ENCODE measurements at places on chromosomes 13 and 19. TPM values are rescaled to one million over a fixed set of nuclear protein-coding genes. Genes with fewer than 3 reads are reported as not detected.

The CEACAM20 gene
- polyA plus RNA-seq, result not detected

The PROZ gene
- polyA plus RNA-seq, result not detected

The VSTM2B gene
- not detected for polyA plus RNA-seq

The SIGLECL1 gene
- not detected for polyA plus RNA-seq

The PNMA8C gene
- polyA plus RNA-seq, result 0.01 TPM

The C19orf38 gene
- polyA plus RNA-seq, result 0.66 TPM

GRCh38 chr19:10126213-10126639 lies 6.5 kb upstream of the EIF3G start:
- H3K27ac ChIP-seq, result no peak overlapping the region
- H3K36me3 ChIP-seq, result no peaks in the 10 kb centered on the region
- H3K4me1 ChIP-seq, result peaks cover 14% of the 10 kb centered on the region
- H3K27me3 ChIP-seq, result no peaks in the 10 kb centered on the region

DNA sequence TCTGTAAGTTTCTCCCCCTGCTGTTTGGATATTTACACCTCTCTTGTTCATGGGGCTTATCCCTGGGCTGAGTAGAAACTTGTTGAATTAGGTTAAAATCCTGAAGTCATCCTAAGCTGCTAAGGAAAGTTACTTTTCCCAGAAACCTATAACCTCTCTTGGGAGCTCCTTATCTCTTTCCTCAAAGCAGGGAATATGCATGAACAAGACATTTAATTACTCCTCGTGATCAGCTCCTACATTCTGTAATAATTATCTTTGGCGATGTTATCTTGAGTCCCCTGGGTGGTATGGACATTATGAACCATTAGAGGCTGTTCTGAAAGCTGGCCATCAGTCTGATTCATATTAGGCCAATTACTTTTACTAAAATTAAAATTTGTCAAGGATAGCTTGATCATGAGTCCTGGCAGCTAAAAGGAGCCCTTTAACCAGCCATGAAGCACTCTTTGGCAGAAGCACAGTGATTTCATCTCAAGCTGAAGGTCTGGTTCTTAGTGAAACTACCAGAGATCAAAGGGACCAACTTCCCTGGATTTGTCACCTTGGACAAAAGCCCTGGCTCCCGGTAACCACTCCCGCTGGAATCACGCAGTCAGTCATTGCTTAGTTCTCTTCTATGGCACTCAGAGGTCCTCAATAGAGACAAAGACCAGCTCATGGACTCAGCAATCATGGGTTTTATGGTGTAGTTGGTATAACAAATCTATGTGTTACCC lies 811.8 kb downstream of the UQCRFS1 start:
- no peaks in the 10 kb centered on the region for H3K4me1 ChIP-seq
- no peak overlapping the region for H3K4me3 ChIP-seq
- H3K27me3 ChIP-seq, result peaks cover 29% of the 10 kb centered on the region

DNA sequence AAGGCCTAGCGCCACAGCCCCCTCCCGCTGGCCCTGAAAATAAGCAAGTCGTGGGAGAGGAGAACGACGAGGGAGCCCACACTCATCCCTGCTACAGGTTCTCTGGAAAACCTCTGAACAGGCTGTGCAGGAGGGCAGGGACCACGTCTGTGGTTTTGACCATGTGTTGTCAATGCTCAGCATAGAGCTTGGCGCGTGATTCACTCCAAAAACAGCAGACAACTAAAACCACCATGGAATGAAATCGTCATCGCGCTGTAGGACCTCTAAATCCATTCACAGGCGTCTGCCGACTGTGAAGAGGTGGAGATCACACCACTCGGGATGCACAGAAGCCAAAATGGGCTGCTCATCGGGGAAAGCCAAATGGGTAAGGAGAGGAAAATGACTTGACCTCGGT lies 121.3 kb downstream of the COL4A1 start:
- no peak for DNase-seq
- no peak overlapping the region for H3K27ac ChIP-seq
- H3K4me3 ChIP-seq, result no peak overlapping the region
- H3K27me3 ChIP-seq, result no peaks in the 10 kb centered on the region

GRCh38 chr19:49065905-49066512 lies 1.4 kb upstream of the NTF4 start:
- peaks cover 72% of the 10 kb centered on the region for H3K27me3 ChIP-seq
- no peak overlapping the region for H3K4me3 ChIP-seq
- H3K36me3 ChIP-seq, result no peaks in the 10 kb centered on the region
- no peak for DNase-seq

DNA sequence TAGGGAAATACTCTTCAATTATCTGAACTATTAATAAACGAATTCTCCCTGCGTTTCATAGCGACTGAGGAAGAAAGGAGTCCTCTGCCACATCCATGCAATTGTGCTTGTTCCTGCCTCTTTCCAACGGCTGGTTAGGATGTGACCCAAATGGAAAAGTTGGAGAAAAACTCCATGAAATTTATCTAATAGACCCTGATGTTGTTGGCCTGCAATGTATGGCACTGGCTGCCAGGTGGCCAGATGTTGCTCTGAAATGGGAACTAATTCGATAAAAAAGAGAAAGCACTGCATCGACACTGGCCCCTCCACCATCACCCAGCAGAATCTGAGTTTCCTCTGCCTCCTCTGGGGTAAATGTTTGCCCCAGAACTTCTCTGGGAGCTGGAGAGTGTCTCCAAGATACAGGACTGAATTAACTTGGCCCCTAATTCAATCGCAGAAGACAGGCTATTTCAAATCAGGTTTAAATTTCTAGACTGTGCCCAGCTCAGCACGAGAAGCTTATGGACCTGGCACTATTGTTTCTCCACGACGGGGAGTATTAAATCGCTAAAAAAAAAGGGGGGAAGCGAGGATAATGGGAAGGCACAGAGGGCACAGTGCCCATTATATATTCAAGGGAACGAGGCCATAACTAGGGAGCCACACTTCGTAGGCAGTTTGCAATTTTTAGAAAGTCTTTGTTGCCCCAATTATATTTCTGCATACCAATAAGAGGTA lies 103.9 kb downstream of the ZIC5 start:
- H3K27me3 ChIP-seq, result no peaks in the 10 kb centered on the region
- H3K4me1 ChIP-seq, result no peaks in the 10 kb centered on the region
- DNase-seq, result no peak

- no peaks in the 10 kb centered on the region for H3K36me3 ChIP-seq
- H3K27ac ChIP-seq, result no peak overlapping the region
- no peak for DNase-seq
- H3K4me3 ChIP-seq, result no peak overlapping the region
Measured at GRCh38 chr13:65985612-65986011, 1244.5 kb downstream of the PCDH9 start.

GRCh38 chr19:21604351-21604926 lies 99.0 kb downstream of the ZNF429 start:
- peak overlapping the region; percentile 82 for H3K27ac ChIP-seq
- no peaks in the 10 kb centered on the region for H3K36me3 ChIP-seq
- peak overlapping the region; percentile 56 for H3K4me3 ChIP-seq
- H3K27me3 ChIP-seq, result no peaks in the 10 kb centered on the region

- H3K4me1 ChIP-seq, result peaks cover 12% of the 10 kb centered on the region
- no peak for DNase-seq
- no peaks in the 10 kb centered on the region for H3K36me3 ChIP-seq
- no peak overlapping the region for H3K4me3 ChIP-seq
- no peak overlapping the region for H3K27ac ChIP-seq
Measured at GRCh38 chr13:102771298-102772041, 2.1 kb downstream of the TEX30 start.

- no peak overlapping the region for H3K4me3 ChIP-seq
- no peak overlapping the region for H3K27ac ChIP-seq
- DNase-seq, result no peak
Measured at GRCh38 chr19:7744199-7744786, 3.0 kb downstream of the CD209 start.

- H3K27ac ChIP-seq, result no peak overlapping the region
- no peaks in the 10 kb centered on the region for H3K36me3 ChIP-seq
- H3K27me3 ChIP-seq, result no peaks in the 10 kb centered on the region
- H3K4me3 ChIP-seq, result no peak overlapping the region
- DNase-seq, result no peak
- H3K4me1 ChIP-seq, result no peaks in the 10 kb centered on the region
Measured at GRCh38 chr13:42876270-42876714, 94.9 kb downstream of the FAM216B start.

DNA sequence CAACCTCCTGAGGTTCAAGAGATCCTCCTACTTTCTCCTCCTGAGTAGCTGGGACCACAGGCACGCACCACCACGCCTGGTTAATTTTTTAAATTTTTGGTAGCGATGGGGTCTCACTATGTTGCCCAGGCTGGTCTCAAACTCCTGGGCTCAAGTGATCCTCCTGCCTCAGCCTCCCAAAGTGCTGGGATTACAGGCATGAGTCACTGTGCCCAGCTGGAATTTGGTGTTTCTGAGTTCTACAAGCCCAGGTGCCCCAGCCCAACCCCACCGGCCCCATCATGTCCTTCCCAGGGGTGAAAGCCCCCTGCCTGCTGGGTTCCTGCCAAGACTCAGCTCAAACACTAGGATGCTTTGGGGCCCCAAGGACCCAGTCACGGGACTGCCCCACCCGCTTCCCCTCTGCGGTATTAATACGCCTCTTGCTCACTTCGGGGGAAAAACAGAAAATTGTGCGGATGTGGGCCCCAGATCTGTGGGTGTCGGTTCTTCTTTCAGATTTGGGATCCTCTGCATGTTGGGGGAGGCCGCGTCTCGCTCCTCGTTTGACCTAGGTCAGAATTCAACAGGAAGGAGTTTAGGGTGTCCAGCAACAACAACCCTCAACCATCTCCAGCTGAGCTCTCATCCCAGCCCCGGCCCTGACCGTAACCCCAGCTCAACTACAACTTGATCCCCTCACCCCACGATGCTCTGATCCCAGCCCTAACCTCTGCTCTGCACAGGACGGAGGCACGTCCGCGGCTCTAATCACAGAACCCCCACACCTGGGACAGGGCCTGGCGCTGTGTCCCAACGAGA lies 3.7 kb upstream of the FCER2 start:
- H3K27ac ChIP-seq, result peak overlapping the region; percentile 47
- H3K4me3 ChIP-seq, result no peak overlapping the region
- DNase-seq, result peak; percentile 44
- H3K36me3 ChIP-seq, result no peaks in the 10 kb centered on the region
- no peaks in the 10 kb centered on the region for H3K4me1 ChIP-seq
